ENCODE measurements at places on chromosomes 6 and 20.

- DNase-seq: no peak
Measured at GRCh38 chr20:14441201-14441600, 103.8 kb upstream of the FLRT3 start.

DNA sequence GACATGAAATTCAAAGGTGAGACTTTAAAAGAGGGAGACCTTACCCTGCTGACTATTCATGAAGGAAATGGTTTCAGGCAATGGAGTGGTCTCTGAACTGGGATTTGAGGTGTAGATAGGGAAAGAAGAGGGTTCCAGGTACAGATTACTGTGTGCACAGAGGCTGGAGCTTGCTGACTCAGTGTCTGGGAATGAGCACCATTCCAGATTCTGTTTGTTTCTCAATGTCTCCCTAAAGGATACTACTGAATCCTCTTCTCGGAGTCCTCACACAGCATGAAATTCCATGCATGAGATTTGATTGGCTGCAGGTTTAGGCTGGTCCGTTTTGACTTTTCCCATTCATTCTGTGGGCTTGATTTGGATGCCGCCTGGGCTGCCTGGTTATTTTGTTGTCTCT, 49.0 kb downstream of the PPP1R14C start:
- no peak for DNase-seq

- no peak for DNase-seq
Measured at GRCh38 chr6:40391086-40391485, 196.1 kb downstream of the LRFN2 start.

- DNase-seq: no peak
Measured at GRCh38 chr20:11728937-11729336, 188.8 kb upstream of the BTBD3 start.

DNA sequence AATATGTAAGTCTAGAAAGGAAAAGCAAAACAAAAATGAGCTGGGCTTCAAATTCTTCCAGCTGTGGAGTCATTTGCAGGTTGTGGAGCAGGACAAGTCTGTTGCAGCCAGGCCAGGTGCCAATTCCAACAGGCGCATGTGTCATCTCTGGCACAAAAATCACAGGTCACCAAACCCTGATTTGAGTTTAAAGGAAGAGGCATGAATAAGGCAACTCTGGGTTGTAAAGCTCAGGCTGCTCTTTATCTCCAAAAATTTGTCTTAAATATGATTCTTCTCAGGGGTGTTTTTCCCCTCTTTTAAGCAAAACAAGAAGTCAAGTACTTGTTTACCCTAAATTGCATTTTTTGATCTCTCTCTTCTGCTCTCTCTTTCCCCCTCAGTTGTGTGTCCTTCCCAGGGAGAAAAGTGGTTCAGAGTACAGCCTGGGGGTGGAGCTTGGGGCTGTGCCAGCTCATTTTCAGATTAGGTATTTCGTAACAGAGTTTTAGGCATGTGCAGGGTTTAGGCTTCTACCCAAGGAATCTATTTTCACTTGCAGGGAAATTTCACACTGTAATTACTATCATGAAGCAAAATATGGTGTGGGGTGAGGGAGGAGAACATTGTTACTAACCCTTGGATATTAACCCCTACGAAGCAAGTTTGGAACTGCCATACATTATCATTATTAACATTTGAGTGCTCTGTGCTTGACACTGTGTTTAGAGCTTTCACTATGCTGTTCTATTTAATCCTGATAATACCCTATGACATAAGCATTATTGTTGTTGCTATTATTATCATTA, 8.3 kb upstream of the NCOA3 start:
- DNase-seq: no peak

GRCh38 chr20:61753316-61753942, 312.3 kb downstream of the TAF4 start:
- DNase-seq: no peak

DNA sequence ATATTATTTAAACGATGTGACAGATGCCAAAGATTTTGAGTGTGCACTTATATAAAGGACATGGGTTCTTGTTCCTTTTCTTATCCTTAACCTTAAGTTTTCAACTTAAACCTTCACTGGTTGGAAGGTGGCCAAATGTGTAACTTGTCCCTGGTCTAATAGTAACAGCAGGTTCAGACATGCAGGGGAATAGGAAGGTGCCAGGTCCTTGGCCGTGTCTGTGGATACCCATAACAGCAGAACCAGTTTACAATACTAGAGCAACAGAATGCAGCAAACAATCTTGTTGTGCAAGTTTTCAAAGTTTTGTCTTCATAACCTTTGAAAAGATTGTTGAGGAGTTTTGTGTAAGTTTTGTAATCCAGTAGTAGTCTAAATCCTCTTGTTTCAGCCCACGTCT, 4.4 kb downstream of the MYB start:
- DNase-seq: no peak

DNA sequence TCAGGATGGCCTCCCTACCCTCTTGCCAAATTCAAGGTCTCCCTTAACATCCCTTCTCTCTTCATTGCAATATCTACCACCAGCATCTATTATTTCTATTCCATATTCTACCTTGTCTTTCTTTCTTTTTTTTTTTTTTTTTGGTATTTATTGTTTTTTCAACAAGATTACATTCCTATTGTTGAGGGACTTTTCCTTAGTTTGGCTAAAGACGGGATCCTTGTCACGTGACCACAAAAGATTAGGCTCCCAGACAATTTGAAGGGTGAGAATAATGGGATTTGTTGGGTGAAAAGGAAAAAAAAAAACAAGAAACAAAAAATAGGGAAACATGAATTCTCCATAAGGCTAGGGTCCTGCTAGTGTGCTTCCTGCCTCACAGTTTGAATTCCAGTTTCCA, 124.3 kb upstream of the MCHR2 start:
- no peak for DNase-seq

DNA sequence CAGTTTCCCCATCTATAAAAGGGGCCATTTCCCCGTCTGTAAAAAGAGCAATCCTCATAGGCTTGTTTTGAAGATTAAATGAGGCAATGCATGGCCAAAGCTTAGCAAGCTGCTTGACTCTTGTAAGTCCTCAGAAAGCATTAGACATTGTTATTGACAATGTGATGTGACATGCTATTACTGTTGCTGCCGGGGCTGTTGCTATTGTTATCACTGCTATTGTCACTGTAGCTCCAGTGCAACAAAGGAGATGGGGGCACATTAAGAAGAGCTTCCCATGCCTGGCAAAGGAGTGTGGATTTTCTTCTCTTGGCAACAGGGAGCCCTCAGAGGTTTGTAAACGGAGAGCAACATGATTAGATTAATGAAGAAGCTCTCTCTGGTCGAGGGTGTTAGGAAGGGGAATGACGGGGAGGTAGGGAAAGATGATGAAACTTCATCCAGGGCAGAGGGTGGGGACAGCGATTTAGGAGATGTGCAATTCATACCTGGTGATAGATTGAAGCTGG, 33.1 kb upstream of the FAM83D start:
- DNase-seq: no peak

- DNase-seq: no peak
Measured at GRCh38 chr20:10328897-10329255, 105.1 kb downstream of the MKKS start.

GRCh38 chr6:150881911-150882481, 16.5 kb downstream of the MTHFD1L start:
- DNase-seq: peak; percentile 96

DNA sequence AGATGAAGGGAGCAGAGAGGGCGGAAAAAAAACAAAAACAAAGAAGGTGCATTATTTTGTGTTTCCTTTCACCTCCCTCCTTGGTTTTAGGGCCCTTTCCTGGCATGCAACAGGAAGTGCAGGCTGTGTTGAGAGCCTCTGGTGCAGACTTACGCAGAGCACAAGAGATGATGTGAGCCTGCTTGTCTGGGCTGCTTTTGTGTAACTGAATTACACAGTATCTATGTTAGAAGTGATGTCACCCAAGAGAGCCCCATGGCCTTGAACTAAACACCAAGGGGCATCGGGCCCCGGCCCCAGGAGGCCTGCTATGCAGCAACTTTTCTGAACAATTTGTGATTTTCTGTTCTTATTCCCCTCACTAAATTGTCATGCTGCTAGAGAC, 25.5 kb downstream of the GNAS start:
- DNase-seq: no peak

- no peak for DNase-seq
Measured at GRCh38 chr6:81682235-81682795, 70.2 kb downstream of the TENT5A start.

- no peak for DNase-seq
Measured at GRCh38 chr20:57412347-57413029, 21.3 kb downstream of the RBM38 start.

GRCh38 chr6:150196942-150197745, 54.3 kb downstream of the PPP1R14C start:
- no peak for DNase-seq

GRCh38 chr6:157289764-157290163, 33.6 kb downstream of the TMEM242 start:
- DNase-seq: no peak

- no peak for DNase-seq
Measured at GRCh38 chr6:111472933-111473435, 10.0 kb downstream of the REV3L start.

- no peak for DNase-seq
Measured at GRCh38 chr6:4714961-4715501, 61.2 kb upstream of the CDYL start.

DNA sequence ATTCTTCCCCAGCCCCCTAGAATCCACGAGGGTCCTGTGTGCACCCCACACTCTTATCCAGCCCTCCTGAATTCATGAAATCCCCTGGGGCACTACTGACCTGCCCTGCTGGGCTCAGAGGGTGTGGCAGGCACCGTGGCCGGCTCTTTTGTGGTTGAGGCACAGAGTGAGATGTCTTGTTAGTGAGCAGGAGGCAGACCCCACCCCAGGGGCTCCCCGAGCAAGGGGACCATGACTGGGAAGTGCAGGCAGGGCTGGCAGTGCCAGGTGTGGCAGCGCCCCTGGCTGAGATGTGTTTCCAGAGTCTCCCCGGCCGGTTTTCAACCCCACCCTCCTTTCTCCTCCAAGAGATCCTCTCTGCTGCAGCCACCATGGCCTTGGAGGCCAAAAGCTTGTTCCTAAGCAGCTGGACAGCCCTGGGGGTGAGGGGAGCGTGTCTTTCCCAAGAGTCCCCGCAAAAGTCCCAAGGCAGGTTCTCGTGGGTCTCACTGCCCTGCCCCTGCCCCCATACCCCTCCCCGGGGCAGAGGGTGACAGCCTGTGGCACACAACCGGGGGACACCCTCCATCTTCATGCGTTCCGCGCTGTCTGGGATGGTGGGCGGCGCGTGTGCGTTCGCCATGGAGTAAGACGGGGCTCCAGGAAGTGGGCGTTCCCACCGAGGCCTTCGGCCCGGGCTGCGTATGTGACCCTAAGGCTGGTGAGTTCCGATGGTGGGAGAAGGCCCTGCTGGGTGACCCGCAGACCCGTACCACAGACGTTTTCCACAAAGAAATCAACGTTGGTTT, 208.9 kb downstream of the TAF4 start:
- DNase-seq: no peak

DNA sequence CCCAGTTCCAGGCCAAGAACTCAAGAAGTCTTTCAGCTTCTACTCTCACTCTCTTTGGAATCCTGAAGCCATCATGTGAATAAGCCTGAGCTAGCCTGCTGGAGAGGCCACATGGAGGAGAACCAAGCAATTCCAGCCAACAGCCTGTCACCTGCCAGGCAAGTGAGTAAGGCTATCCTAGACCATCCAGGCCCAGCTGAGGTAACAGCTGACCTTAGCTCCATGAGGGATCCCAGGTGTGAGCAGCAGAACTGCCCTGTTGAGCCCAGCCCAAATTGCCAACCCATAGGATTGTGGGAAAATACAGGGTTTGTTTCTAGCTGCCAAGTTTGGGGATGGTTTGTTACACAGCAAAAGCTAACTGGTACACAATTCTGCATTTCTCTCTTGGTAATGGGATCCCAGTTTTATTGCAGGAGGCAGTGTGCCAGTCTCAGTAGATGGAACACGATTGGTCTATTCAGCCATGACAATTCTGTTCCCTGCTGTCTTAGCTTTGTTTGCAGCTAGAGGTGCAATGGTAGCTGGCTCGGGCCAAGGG, 5.5 kb downstream of the SRXN1 start:
- no peak for DNase-seq
